Stimulated activated CD4-positive, alpha-beta T cell treated with anti-CD3 and anti-CD28 coated beads, Interleukin-15, amount 100 ng/mL, for 24 hours (primary cell): ENCODE measurements at places on chromosomes 3 and 15.

GRCh38 chr3:162224746-162225145, 728.1 kb downstream of the OTOL1 start:
- DNase-seq: no peak

DNA sequence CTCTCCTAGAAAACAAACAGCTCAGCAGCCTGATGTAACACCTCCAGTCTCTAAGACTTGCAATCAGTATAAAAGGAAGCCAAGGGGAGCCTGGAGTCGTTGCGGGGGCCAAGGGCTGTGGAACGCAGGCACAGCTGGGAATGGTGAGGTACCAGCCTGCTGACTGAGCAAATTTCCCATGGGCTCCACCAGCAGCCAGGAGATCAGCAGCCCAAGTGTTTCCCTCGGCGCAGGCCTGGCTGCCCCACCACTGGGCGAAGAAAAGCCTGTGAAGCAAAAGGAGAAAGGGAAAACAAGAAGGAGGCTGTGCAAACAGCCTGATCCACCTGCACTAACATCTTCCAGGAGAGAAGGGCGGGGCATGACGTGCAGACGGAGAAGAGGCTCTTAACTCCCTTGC, 155.3 kb downstream of the SHQ1 start:
- no peak for DNase-seq

- DNase-seq: no peak
These were observed 18.8 kb downstream of the DIS3L start for GRCh38 chr15:66312144-66312543.

DNA sequence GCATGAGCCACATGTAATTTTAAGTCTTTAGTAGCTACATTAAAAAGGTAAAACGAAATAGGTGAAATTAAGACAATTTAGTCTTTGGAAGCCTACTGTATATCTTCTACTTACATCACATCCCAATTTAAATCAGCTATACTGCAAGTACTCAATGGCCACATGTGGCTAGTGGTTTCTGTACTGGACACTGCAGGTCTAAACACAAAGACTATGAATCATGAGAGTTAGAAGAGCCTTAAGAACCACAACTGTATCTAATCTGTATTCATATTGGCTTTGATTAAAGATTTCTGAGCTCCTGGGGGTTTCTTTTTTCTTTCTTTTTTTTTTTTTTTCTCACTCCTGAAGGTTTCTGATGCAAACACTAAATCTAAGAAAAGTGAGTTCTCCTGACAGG, 2.3 kb upstream of the EIF1B start:
- no peak for DNase-seq

DNA sequence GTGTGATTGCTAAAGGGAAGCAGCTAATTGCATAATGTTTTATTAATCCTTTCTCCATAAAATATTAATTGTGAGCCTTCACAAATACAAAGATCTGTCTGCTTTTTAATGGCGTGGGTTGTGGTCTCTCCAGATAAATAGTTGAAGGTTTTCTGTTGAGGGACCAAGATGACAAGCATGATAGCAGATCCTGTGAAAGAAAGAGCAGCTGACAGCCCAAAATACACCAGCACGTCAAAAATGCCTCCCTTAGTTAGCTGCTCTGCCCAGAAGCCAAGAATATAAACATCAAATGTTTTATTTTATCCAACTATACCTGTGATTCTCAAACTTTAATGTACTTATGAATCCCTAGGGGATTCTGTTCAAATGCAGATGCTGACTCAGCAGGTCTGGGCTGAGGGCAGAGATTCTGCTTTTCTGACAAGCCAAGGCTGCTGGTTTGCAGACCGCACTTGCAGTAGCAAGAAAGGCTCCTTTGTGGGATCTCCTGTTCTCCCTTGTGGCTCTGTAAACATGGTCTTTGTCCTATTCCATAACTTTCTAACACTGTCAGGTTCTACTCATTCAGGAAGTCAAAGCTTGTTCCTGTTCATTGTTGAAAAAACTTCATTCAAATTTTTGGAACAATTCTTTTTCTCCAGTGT, 119.1 kb upstream of the SLC25A36 start:
- no peak for DNase-seq

DNA sequence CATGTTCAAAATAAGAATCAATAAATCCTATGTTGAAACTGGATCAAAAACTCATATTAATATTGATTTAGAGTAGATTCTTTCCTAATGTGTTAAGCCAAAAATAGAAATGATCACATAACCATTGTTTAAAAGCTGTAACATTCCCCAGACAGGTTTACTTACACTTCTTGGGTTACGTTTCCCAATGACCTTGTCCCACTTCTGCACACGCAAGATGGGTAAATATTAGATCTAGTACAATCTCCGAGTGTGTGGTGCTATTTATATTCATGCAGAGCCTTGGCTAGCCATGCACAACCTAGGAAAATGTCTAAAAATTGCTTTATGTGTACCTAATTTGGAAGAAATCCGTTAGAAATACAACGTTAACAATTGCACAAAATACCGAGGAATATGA, 39.6 kb downstream of the ERC2 start:
- no peak for DNase-seq

DNA sequence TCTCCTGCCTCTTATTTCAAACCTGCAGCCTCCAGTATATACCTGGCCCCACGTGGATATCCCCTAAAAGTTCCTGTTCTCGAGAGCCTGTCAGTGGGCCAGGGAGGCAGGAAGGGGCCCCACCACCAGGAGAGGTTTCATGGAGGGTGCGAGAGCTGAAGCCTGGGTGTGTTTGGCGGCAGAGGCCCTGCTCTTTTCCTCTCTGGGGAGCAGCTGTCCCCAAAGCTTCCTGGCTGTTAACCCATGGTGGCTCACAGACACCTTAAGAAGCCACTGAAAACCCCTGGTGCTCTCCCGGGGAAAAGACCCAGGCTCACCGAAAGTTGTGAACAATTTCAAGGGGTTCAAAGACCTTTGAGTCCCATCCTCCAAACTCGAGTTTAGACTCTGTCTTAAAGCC, 1.1 kb downstream of the PRRT3 start:
- peak; percentile 44 for DNase-seq

- no peak for DNase-seq
These were observed 32.0 kb downstream of the CA12 start for GRCh38 chr15:63349621-63350020.
